Peyer's patch (tissue), 4 donors: ENCODE measurements at places on chromosomes 7 and 10. TPM values are rescaled to one million over a fixed set of nuclear protein-coding genes. Genes with fewer than 3 reads are reported as not detected.

The WIPF3 gene
- total RNA-seq: 0.83 TPM

The WNT8B gene
- not detected for total RNA-seq

The FKBP9 gene
- 119 TPM for total RNA-seq

The PILRB gene
- total RNA-seq: 73.6 TPM

The RNF148 gene
- total RNA-seq: 9.1 TPM

GRCh38 chr7:36606153-36606975 is 117.9 kb downstream of the AOAH start:
- DNase-seq: no peak
- H3K27me3 ChIP-seq: no peaks in the 10 kb centered on the region
- no peaks in the 10 kb centered on the region for H3K4me1 ChIP-seq

- no peak overlapping the region for H3K27ac ChIP-seq
- H3K4me1 ChIP-seq: no peaks in the 10 kb centered on the region
- no peaks in the 10 kb centered on the region for H3K36me3 ChIP-seq
- no peaks in the 10 kb centered on the region for H3K27me3 ChIP-seq
- no peak for DNase-seq
These were observed 66.8 kb downstream of the PTPRN2 start for GRCh38 chr7:158520825-158521224.

GRCh38 chr7:134691546-134692343 is 45.1 kb downstream of the BPGM start:
- no peaks in the 10 kb centered on the region for H3K4me1 ChIP-seq
- no peak overlapping the region for H3K4me3 ChIP-seq
- no peak overlapping the region for H3K27ac ChIP-seq
- no peak for DNase-seq
- no peaks in the 10 kb centered on the region for H3K36me3 ChIP-seq

DNA sequence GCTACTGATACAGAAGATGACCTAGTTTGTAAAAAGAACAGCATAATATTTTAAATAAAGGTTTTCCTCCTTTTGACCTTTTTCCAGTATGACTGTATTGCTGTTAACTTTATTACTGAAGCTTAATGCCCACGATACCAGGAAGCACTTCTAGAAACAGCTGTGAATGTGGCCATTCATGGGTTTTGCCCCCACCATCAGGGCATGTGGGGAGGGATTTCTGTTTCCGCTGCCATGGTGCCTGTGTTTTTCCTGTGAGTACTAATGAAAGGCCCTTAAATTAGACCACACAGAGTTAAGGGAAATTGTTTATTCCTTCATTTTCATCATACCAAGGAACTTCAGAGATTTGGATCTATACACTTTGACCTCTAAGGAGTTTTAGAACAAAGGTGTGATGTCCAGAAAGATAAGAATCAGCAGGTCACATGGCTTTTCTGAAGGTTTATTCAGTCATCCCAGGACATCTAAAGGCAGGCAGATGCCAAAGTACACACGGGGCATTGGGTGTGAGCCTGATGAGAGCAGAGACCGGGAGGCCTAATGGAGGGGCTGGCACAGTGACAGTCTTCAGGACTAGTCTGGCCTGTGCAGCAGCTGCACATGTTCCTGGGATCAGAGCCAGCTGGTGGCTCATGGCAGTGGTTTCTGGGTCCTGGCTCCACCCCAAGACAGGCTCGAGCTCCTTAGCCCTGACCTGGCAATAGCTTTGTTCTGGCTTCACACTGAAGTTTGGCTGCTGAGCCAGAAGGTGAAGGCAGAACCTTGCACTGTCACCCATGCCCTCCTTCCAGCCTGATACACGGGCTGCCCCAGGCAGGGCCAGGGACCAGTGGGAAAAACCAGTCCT is 190.9 kb downstream of the REEP3 start:
- no peak overlapping the region for H3K4me3 ChIP-seq
- H3K36me3 ChIP-seq: no peaks in the 10 kb centered on the region
- peaks cover under 1% of the 10 kb centered on the region for H3K4me1 ChIP-seq
- peak; percentile 95 for DNase-seq

DNA sequence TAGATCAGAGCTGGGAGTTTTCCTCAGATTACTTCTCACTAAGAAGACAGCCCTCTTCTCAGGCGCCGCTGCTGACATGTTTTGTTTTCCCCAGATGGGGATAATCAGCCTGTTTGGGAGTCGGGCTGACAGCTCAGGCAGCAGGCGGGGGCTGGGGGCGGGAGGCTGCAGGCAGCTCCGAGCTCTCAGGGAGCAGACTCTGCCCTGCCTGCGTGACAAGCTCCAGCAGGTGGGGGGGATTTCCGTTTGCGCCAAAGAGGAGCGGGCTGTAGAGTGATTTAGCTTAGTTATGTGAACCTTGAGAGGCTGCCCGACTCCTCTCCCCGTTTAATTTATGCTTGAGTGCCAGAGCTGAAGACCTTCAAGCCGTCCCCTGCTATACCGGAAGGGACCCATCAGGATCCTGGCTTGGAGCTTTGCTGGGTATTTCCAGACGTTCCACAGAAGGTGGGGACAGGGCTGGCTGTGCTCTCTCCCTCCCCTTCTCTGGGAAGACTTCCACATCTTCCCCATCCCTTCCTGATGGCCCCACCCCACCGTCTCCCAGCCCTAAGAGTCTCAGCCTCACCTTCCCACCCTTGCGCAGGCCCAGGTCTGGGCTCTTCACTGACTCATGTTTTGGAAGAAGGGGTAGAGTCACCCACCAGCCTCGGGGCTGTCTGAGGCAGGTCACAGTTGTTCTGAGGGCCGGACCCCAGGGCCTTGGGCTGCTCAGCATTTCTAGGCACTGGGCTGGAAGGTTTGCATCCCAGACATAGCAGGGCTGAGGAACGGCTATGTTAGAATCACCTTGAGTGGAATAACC is 24.7 kb upstream of the ADCYAP1R1 start:
- H3K27me3 ChIP-seq: no peaks in the 10 kb centered on the region
- H3K4me1 ChIP-seq: no peaks in the 10 kb centered on the region
- DNase-seq: no peak
- H3K36me3 ChIP-seq: no peaks in the 10 kb centered on the region

- H3K36me3 ChIP-seq: peaks cover 3% of the 10 kb centered on the region
- DNase-seq: no peak
- H3K4me1 ChIP-seq: peaks cover 18% of the 10 kb centered on the region
- no peak overlapping the region for H3K27ac ChIP-seq
- H3K4me3 ChIP-seq: no peak overlapping the region
These were observed 1.3 kb upstream of the SLF2 start for GRCh38 chr10:100911472-100911871.

DNA sequence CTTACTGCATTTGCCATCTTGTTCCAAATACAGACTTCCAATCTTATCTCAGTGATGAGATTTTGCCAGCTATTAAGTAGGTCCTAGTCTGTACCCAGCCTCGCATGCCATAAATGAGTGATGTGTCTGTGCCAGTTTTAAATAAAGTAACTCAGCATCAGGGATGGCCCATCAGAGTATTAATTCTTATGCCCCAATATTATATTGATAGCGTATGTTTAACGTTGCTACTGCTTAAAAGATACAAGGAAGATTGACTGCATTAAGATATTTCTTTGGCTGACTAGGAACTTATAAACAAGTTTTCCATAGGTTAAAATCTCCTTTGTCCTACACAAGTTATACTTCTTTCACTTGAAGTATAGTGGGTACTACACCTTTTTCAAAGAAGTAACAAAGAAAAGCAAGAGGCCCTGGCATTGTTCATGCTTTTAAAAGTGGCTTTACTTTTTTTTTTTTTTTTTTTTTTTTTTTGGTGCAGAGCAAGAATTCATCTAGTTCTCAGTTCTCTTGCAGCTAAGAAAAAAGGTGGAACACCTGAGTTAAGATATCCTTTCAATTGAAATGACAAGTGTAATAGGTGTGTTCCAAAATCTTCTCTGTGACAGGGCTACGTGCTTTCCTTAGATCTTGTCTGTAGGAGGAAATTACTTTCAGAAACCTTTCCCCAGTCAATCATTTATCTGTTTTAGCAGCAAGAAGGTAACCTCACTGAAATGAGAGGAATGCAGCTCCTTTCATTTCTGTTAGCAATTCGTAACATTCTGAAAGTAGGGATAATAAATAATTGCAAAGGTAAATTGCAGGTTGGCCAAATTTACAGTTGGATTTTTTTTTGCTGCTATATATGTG is 245.0 kb downstream of the CELF2 start:
- H3K36me3 ChIP-seq: no peaks in the 10 kb centered on the region
- peaks cover 8% of the 10 kb centered on the region for H3K4me1 ChIP-seq
- no peak overlapping the region for H3K4me3 ChIP-seq

DNA sequence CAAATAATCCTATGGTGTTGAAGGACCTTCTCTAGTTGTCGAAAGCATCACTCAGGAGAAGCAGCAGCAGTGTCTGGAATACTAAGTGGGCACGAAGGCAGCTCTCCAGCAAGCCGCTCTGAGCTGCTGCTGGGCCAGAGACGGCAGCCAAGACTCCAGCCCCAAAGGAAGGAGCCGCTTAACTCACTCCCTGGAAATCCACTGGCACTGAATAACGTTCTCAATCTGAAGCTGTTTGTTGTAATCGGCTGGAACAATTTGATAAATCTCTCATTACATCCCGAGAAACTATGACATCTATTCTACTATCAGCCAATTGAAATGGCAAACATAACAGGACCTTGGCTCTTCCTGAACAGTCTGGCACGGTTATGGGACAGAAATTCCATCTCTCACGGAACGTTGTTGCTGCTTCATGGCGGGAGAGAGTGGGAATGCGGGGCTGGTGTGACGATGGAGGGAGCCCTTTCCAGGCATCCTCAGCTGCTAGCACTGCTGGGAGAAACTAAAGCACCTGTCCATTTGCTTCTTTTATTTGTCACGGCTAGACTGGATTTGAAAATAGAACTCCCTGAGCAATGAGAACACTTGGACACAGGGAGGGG is 331.5 kb upstream of the RNF32 start:
- no peak overlapping the region for H3K4me3 ChIP-seq
- H3K36me3 ChIP-seq: no peaks in the 10 kb centered on the region
- no peaks in the 10 kb centered on the region for H3K4me1 ChIP-seq
- no peak overlapping the region for H3K27ac ChIP-seq
- no peak for DNase-seq

DNA sequence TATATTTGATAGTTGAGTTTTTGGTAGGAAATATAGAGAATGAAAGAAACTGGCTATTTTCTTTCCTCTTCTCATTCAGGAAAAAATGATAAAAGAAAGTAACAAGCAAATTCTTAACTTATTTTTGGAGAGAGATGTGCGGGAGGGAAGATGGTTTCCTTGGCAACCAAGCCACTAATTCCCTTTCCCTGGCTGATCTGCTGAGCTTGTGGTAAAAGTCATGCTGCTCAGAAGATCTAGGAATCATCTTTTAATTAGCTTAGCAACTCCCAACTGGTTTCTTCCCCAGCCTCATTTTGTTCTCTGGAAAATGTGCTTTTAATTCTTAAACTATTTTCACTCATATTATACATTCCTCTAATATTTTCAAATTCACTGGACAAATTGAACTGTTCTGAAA is 11.8 kb downstream of the UROS start:
- H3K4me1 ChIP-seq: no peaks in the 10 kb centered on the region
- no peak overlapping the region for H3K4me3 ChIP-seq
- no peaks in the 10 kb centered on the region for H3K36me3 ChIP-seq
- DNase-seq: no peak
- H3K27me3 ChIP-seq: no peaks in the 10 kb centered on the region

- DNase-seq: peak; percentile 50
- H3K36me3 ChIP-seq: no peaks in the 10 kb centered on the region
- no peaks in the 10 kb centered on the region for H3K4me1 ChIP-seq
These were observed 8.8 kb upstream of the ZCCHC24 start for GRCh38 chr10:79454259-79454658.

DNA sequence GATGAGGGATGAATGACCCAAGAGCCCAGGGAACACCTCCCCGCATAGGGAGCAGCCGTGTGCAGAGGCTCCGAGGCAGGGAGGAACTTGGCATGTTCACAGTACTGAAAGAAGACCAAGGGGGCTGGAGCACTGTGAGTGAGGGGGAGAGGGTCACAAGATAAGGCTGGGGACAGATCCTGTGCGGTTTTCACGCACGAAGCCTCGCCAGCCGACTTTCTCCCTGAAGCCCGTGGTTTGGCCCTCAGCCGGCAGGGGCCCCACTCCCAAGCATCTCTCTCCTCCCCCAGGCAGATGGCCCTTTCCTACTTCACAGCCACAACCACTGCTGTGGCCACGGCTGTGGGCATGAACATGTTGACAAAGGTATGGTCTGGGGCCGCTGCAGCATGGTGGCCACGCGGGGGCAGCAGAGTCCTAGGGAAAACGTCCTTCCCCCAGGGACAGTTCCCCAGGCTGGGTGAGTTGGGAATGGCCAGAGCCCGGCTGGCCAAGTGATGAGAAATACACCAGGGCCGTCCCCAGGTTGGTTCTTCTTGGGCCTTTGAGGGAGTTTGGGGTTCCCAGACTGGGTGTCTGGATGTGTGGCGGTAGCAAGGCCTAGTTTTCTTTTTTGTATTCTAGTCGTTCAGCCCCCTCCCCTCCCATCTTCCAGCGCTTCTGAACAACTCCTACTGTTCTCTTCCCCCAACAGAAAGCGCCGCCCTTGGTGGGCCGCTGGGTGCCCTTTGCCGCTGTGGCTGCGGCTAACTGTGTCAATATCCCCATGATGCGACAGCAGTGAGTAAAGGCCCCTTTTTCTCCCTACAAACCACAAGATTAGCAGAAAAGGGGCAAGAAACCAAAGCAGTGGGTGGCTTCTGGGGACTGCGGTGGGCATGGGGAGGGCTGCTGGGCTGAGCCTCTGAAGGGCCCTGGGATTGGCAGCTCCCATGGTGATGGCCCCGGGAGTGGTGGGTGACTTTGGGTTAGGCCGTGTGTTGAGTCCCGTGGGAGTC is 14.4 kb upstream of the WBP1L start:
- H3K27ac ChIP-seq: no peak overlapping the region
- H3K36me3 ChIP-seq: no peaks in the 10 kb centered on the region
- no peak overlapping the region for H3K4me3 ChIP-seq

DNA sequence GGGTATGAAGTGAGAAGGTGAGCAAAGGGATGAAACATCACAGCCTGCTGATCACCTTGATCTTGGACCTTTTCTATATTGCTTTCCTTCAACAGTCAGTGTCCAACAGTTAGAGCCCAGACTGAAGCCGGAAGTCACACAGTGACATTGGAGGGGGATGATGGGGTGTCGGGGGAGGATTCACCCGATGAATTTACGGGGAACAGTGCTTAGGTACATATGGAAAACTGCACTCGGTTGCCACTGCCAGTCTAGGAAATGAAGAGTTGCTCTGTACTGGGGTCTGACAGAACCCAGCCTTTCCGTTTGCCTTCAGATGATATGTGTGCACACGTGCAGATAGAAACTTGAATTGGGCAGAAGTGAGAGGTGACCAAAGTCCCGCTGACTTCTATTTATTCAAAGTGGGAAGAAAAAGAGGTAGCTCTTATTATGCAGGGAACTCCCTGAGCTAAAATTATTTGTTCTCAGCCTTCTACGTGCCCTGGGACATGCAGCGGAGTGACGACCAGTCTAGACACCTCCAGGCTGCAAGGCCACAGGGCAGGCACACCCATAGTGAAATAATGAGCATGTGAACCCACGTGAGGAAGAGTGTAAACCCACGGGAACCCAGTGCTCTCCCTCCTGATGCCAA is 107.2 kb upstream of the INHBA start:
- H3K4me3 ChIP-seq: no peak overlapping the region
- H3K27ac ChIP-seq: no peak overlapping the region
- no peaks in the 10 kb centered on the region for H3K4me1 ChIP-seq
- H3K27me3 ChIP-seq: no peaks in the 10 kb centered on the region
- H3K36me3 ChIP-seq: no peaks in the 10 kb centered on the region
